ENCODE measurements at places on chromosomes 3 and 15.
A peak's percentile ranks its signal among the peaks of the same experiment; 100 is the strongest.

DNA sequence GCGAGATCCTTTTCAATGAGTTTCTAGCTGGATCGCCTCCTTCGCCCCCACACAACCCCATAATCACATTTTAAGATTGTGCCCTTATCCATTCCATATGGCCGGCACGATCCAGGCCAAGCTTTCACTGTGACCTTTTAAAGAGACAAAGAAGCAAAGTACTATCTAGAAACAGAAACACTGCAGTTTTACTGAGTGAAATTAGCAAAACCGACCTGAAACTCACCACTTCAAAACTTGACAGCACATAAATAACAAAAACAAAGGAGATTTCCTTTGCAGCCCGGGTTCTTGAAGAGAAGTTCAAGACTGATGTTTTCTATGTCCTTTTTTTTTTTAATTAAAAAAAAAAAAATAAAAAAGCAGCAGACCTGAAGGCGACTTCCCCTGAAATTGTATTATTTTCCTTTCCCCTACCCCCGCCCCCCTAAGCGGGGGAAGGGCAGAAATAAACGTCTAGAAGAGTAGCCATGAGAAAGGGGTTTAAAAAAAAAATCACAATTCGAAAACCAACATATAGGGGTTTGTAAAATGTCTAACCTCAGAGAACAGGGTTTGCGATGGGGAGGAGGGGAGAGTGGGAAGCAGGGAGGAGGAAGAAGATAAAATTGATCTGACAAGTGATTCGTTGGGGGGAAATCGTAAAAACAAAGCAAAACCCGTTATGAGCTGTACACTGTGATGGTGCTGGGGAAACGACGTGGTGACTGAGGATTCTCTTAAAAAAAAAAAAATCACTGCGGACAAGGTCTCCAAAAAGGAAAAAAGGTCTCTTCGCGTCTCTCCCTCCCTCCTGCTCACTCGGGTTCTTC is 1.5 kb downstream of the SATB1 start:
- peak; percentile 39 for DNase-seq

GRCh38 chr3:138389841-138390581 is 41.6 kb downstream of the MRAS start:
- peak; percentile 59 for DNase-seq

DNA sequence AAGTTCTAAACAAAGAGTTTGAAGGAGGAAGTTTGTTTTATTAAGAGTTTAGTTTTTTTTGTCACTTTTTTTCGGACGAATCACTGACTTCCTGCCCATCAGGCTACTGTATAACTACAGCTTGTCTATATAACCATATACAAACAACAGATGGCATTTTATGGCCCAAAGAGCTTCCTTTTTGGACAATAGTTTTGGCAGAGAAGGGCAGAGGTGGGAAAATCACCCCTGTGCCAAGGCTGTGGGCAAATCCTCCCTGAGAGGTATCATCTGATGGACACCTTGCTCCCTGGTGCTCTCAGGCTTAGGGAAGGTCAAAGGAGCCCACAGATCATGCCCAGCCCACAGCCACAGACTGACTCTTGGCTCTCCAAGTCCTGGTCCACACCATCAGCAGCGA is 113.4 kb downstream of the OXNAD1 start:
- DNase-seq: no peak

GRCh38 chr3:168091302-168091858 is 4.3 kb downstream of the GOLIM4 start:
- no peak for DNase-seq

DNA sequence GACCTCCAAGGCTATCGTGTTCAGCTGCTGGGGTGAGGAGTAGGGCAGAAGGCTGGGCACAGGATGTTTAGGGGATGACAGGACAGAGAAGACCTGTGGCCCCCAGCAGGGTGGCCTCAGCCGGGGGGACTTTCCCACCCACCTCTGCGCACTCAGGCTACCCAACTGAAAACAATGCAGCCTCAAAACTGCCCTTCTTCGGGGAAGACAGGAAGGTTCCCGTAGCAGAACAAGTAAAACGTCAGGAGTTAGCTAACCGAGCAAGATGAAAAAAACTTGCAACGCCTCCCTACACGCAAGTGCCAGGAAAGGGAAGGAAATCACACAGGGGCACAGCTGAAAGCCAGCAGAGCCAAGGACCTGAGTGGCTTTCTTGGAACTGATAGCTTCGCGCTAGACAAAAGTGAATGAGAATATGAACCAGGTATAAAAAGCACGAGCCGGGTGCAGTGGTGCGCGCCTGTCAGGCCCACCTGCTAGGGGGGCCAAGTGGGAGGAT is 38.4 kb upstream of the FURIN start:
- no peak for DNase-seq

DNA sequence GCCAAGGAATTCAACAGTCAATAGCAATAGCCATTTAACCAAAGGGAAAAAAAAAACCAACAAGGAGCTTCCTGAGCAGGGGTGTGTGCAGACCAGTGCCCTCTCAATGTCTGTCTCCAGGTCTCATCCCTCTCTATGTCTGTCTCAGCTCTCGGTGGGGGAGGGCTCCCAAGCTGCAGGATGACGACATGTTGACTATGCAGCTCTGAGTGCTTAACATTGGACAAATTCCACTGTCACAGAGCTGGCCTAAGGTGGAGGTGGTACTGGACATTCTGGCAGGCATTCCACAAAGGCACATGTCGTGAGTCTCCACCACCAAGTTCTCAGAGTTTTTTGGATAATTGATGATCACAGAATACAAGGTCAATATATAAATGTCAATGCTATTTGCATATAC is 2.0 kb upstream of the CAPN7 start:
- no peak for DNase-seq

Data from PC-9 (cell line).